ENCODE measurements at places on chromosomes 5 and 9.

DNA sequence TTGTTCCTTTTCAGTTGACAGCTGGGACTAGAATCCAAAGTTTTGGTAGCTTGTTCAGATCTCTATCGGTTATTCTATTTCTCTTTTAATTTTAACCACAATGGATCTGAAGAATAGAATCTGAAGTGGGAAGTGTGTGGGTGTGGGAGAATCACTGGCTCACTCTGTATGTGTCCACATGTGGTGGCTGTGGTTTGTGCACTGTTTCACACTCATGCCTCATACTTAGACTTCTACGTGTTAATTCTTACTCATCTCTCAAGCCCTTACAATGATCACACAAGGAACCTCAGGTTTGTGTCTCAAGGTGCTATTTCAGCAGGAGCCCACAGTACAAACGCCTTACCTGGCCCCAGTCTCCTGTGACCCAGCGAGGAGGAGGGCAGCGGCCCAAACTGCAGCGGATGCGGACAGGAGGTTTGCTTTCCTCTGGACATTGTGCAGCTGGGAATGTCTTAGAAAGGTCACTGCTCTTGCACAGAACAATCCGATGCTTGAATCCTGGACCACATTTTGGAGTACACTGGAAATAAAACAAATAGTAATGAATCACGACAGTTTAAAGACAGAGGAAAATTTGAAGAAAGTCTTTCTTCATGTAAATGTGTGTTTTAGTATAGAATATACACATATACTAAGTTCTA is 309.1 kb downstream of the ADAMTS6 start:
- ATAC-seq, result no peak

- ATAC-seq, result no peak
Measured at GRCh38 chr5:138702166-138703077, 50.8 kb upstream of the CTNNA1 start.

DNA sequence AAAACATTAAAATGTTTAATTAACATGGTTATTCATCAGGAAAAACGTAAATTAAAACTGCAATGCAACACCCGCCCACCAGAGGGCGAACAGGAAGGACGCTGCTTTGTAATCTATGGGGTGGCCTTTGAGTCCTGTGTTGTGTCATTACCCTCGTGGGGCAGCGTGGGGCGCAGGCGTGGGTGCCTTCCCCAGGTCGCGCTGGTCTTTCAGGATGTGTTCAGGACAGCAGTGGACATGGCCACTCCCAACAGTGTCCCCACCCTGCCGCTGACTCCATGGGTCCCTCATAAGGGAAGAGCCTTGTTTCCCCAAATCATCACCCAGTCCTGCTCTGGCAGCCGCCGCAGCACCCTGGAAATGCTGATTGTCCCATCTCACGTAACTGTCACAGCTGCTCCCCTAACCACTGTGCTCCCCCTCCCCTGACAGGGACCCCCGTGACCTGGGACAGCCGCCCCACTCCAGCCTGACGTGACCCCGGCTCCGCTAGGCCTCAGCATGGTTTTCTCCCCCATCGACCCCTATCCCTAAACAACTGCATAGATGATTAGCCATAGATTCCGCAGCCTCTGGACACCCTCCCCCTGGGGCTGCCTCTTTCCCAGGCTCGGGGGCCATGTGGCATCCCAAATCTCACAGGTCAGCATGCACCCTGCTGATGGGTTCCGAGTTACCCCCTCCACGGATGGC is 36.4 kb downstream of the GLT6D1 start:
- ATAC-seq, result no peak

- ATAC-seq, result no peak
Measured at GRCh38 chr5:177440211-177440989, 6.2 kb upstream of the PRR7 start.

DNA sequence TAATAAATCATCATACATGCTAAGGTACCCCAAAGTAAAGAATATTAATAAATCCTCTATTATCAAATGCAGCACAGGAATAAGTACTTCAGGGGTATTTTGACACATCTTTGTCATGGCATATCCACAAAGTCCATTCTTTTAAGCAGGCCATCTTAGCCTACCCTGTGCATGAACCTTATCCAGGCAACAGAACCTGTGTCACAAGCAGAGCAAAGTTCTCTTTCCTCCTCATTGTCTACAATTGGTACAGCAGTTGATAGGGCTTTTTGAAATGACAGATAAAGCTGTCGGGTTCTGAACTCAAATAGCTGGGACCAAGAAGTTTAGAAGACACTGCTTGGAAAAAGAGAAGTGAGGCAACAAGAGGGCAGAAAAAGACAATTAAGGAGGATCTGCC is 30.8 kb upstream of the PURA start:
- ATAC-seq, result no peak

GRCh38 chr9:98380065-98380681 is 124.7 kb upstream of the TBC1D2 start:
- peak; percentile 47 for ATAC-seq

- ATAC-seq, result peak; percentile 29
Measured at GRCh38 chr9:14277244-14277643, 36.7 kb downstream of the NFIB start.

- ATAC-seq, result no peak
Measured at GRCh38 chr5:141245250-141245717, at the start of gene PCDHB15. PCDHB15 (plus strand) TSS chr5:141245395; CDS start chr5:141245579, 184 bp downstream.

GRCh38 chr9:8832955-8833354 is 1033.4 kb upstream of the DMAC1 start:
- no peak for ATAC-seq

DNA sequence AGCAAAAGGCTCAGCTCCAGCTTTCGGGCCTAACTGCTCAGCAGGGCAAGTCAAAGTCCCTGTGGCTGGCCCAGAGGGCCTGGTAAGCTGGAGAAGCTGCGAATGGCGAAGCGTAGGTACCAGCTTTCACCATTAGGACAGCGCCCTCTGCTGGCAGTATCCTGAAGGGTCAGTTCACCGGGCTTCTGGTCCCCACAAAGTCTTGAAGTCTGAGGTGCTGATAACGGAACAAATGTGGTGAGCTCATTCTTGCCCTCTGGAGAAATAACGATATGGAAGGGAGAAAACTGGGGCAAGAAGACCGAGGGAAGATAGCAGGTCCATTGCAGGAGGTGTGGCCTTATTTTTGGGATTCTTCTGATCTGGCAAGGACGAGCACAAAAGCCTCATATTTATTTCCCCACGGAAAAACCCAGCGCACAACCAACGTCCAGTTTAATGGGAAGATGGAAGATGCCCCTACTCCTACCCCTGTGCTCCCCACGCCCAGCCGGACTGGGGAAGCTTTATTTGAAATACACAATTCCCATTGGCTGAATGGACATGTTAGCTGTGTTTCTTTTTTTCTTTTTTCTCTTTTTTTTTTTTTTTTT is 7.2 kb downstream of the SOWAHA start:
- peak; percentile 97 for ATAC-seq

- no peak for ATAC-seq
Measured at GRCh38 chr5:71969460-71969859, 137.8 kb upstream of the MAP1B start.

DNA sequence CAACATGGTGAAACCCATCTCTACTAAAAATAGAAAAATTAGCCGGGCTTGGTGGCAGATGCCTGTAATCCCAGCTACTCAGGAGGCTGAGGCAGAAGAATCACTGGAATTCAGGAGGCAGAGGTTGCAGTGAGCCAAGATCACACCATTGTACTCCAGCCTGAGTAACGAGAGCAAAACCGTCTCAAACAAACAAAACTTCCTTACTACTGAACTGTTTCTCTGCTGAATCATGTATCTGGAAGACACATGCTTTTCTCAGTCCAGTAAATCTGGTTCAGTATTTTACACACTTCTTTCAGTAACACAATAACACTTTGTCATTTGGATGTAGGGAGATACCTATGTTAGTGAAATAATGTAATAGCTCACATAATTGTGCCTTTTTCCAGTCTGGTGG is 7.9 kb downstream of the TRMT10B start:
- no peak for ATAC-seq

GRCh38 chr5:97628807-97629206 is 445.8 kb upstream of the RIOK2 start:
- ATAC-seq, result peak; percentile 37

- ATAC-seq, result no peak
Measured at GRCh38 chr5:91340532-91340931, 42.6 kb downstream of the ARRDC3 start.

GRCh38 chr5:167777746-167778145 is 513.7 kb upstream of the WWC1 start:
- no peak for ATAC-seq

DNA sequence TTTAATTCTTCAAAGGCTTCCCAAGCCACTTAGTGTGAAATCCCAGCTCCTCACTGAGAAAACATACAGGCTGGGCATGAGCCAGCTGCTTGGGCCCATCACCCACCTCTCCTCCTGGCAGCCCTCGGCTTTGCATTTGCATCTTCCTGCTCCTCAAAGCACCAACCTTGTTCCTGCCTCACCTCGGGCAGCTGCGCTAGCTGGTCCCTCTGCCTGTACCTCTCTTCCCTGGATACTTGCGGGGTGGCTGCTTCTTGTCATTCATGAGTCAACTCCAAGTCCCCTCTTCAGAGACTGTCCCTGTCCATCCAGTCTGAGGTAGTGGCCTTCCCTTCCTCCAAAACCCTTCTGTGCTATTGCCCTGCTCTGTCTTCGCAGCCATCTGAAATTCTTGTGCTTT is 116.1 kb upstream of the CXCL14 start:
- ATAC-seq, result no peak

GRCh38 chr5:124704594-124705284 is 41.7 kb downstream of the ZNF608 start:
- no peak for ATAC-seq

DNA sequence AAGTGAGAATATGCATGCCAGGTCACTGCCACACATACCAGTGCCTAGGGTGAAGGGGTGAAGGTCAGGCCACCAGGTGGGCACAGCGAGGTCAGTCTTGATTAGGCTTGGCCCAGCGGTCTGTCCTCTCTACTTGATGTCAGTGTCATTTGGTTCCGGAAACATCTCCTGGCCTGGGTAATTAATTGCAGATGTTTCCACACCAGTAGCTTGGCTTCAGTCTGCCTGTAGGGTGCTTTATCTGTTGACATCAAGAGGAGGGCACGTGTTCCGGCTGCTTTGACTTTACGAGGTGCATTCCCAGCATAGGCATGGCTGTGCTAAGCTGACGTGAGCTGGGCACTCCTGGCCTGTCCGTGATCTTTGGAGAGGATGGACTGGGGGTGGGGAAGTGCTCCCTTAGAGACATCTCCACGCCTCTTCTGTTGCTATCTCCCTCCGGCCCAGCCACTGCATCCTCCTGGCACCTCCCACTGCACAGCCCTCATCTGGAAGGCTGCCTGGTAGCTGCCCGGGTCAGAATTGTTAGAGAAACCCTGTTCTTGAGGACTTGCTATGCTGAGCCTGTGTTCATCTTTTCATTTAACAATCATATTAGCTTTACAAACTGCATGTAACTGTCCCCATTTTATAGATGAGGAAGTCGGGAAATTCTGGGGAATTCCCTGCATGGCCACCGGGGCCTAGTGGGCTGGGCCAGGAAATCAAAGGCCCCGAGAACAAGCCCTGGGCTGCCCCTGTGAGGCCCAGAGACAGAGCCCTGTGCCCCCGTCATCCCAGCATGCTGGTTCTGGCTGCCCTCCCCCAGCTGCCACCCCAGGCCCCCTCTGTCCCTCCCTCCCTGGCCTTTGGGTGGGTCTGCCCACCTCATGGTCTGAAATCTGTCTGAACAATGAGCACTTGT is 29.1 kb downstream of the JADE2 start:
- peak; percentile 82 for ATAC-seq

DNA sequence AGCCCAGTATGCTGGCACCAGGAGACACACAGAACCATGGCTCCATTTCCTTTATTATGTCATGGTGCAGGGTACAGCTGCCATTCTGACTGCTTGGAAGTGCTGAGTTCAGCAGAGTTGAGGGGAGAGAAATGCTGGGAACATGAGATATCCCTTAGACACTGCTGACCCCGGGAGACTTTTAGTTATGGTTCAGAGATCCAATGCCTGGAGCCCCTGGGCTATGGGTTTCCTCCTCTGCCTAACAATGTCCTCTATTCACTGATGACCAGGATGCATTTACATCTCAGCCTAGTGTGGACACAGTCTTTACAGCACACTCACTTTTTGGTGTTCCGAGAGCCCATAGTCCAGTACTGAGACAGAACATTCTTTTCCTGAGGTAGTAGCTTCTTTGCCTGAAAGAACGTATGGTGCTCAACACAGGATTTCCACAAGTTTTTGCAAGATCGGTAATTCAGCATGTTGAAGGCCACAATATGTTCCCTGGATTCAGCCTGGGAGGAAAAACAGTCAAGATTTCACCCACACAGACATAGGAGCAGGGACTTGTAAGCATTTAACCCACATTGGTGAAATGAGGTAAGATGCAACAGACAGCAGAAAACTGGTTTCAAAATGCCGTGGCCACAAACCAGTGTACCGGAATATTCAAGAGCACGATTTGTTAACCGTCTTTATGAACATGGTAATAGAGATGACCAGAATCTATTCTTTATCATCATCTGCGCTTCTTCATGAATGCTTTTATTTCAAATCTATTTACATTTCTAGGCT is 71.3 kb downstream of the PTPN3 start:
- ATAC-seq, result no peak

DNA sequence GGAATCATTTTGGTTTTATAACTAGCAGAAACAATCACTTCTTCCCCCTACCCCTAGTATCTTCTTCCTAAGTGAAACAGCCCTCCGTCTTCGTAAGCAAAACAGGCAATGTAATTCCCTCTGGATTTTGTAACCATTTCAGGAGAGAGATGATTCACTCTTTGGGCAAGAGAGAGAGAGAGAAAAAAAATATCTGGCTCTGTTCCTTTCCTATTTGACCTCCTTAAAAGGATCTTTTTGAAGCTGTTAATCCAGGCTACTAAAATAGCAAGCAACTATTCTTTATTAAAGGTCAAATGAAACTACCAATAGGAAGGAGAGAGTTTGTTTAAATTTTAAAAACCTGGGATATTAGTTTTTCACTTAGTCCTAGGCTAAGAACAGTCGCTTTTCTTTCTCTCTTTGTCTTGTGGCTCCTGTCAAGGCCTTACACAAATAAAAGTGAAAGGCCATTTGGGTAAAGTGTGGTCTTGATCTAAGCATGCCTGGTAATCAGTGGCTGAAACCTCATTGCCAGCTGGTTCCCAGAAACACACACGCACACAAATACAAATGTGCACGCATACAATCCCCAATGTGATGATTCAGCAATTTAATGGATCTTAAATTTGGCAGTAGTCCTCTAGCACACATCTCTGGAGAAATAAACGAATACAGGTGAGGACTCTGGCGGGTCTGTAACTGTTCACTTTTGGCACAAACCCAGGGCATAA is 70.2 kb downstream of the PRUNE2 start:
- peak; percentile 60 for ATAC-seq

- peak; percentile 85 for ATAC-seq
Measured at GRCh38 chr9:108468364-108468763, 387.4 kb downstream of the ACTL7B start.

DNA sequence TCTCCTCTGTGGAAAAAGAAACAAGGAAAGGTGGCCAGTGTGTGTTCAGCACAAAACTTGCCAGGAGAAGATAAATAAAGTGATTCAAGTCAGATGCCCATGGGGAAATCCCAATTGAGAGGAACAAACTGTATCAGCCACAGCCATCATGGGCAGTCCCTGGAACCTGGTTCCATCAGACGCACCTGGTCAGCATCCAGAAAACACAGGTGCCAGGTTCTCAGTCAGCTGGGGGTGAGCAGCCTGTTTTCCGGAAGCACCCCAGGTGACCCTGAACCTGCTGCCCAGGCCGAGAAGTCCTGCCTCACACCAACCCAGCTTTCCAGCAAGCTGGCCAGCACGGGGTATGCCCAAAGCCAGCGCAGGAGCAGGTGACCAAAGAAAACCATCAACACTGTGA is 30.5 kb downstream of the PTCH1 start:
- ATAC-seq, result no peak

GRCh38 chr9:99004717-99005460 is 61.2 kb downstream of the COL15A1 start:
- ATAC-seq, result no peak

- ATAC-seq, result peak; percentile 65
Measured at GRCh38 chr5:31531543-31531887, 378 bp downstream of the DROSHA start.
